ENCODE measurements at places on chromosomes 6 and 20. TPM values are rescaled to one million over a fixed set of nuclear protein-coding genes. Genes with fewer than 3 reads are reported as not detected.

REM1 gene
- not detected for total RNA-seq

METTL24 gene
- 2.0 TPM for total RNA-seq

VGLL2 gene
- total RNA-seq = not detected

GTSF1L gene
- not detected for total RNA-seq

TCP11 gene
- 0.41 TPM for total RNA-seq

GABRR1 gene
- not detected for total RNA-seq

ENPP3 gene
- total RNA-seq = 0.41 TPM

LAMA5 gene
- total RNA-seq = 11.4 TPM

TAGAP gene
- 0.82 TPM for total RNA-seq

GSTA3 gene
- total RNA-seq = not detected

HLA-DQB1 gene
- total RNA-seq = 0.41 TPM

CD109 gene
- 1.6 TPM for total RNA-seq

CPXM1 gene
- 7.3 TPM for total RNA-seq

DAAM2 gene
- 5.3 TPM for total RNA-seq
